ENCODE measurements at places on chromosomes 3 and 15.

GRCh38 chr3:153967260-153967659 lies 153.9 kb upstream of the ARHGEF26 start:
- no peak for DNase-seq

DNA sequence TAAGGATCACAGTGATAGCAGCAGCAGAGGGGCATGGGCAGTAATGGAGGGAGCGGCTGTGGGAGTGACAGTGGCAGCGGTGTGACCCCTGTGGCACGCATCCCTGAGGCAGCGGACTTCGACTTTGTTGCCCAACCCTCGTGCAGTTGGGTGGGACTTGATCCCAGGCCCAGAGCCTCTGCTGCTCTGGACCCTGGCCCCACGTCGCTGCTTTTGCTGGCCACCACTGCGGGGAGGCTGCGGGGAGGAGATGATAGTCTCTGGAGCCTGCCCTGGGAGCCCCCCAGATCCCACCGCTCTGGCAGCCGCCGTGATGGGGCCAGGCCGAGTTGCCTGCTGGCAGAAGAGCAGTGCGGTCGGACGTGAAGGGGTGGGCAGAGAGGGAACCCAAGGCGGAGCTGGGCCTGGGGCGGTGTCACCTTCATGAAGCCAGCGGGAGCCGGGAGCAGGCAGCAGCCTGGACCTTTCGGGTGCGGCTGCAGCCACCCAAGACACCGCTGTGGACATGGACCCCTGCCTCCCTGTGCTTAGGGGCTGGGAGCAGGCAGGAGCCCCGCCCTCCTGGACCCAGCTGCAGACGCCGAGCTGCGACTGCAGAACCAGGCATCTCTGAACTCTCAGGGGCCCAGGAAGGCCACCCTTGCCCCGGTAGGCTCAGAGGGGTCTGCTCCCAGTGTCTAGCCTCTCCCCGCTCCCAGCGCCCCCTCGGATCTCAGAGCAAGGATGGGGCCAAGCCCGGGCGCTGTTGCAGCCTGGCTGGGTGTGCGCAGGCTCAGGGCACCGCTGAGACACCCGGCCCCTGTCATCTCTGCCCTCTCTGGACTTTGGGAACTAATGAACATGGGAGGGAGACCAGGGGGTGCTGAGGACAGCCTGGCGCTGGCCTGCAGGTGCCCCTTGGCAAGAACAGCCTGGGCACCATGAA lies 38.3 kb downstream of the COMMD2 start:
- no peak for DNase-seq

DNA sequence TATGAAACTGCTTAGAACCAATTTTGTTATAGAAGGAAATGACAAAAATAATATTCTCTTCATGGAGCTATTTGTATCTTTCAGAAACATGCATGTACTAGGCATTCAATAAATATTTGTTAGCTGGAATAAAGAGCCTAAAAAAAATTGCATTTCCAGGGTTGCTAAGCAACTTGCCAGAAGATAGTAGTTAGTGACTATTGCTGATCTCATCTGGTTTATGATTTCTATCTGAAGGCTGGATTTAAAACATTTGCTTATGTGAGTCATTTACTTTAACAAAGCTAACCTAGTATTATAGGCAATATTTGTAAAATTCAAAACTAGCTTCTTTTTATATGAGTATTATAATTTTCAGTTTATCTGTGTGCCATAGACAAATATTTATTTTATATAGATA lies 78.3 kb downstream of the NAALADL2 start:
- DNase-seq, result no peak

GRCh38 chr15:99209326-99209725 lies 40.1 kb downstream of the TTC23 start:
- DNase-seq, result no peak

GRCh38 chr3:69205385-69205784 lies 83.0 kb upstream of the LMOD3 start:
- no peak for DNase-seq

DNA sequence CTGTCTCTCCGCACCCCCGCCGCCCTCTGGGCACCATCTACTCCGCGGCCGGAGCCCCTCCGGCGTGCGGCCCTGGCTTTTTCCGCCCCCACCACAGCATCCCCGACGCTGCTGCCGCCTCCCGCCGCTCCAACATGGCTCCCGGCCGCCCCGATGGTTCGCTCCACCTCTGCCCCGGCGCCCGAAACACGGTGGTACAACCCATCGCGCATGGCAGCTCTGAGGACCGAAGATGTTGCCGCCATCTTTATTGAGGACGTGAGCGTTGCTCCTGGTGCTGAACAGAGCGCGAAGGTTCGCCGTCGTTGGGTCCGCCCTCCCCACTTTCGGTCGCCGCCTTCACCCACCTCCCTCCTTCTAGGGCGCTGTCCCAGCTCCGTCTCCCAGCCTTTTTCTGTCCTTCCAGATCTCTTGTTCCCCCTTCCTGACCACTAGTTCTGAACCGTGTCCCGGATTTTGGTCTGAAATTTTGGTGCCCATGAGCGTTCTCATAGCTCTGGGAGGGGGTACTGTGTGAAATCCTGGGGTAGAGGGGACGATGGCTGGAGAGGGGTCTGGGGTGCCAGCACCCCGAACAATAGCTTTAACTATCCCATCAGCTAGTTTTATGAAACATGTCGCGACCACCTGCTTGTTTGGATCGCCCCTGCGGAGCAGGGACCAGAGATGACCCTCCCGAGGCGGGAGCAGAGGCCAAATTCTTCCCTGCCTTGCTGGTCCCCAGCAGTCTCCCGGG lies at the start of gene CELSR3:
Gene CELSR3, minus strand, starts transcription at position 134 of the 736 bp plus-strand sequence. CDS start 252 bp downstream, outside the sequence.
- DNase-seq, result peak; percentile 61

DNA sequence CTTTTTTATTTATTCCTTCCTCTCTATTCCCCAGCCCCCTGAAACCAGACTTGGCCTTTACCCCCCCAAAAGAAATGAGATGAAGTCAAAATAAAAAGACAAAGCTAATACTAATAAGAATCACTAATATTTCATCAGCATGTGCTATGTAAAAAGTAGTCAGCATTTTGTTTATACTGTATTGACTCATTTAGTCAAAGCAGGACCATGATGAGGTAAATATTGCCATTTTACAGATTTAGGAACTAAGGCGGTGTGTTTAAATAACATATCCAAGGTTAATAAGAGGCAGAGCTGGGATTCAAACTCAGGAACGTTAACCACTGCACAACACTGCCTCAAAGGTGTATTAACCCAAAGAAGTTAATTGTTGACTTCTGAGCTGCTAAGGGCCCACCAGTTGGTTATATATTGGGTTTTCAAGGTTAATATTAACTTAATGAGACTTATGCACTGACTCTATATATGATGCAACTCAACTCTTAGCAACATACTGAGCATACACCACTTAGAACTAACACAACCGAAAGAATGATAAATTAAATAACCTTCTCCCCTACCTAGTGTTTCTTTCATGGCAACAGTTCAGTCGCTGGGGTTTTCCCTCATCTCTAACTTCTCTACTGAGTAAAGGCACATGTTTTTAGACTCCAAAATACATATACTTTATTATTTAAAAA lies 34.7 kb downstream of the FOXP1 start:
- no peak for DNase-seq

- no peak for DNase-seq
These were observed 10.2 kb downstream of the MUC4 start for GRCh38 chr3:195801251-195802183.

DNA sequence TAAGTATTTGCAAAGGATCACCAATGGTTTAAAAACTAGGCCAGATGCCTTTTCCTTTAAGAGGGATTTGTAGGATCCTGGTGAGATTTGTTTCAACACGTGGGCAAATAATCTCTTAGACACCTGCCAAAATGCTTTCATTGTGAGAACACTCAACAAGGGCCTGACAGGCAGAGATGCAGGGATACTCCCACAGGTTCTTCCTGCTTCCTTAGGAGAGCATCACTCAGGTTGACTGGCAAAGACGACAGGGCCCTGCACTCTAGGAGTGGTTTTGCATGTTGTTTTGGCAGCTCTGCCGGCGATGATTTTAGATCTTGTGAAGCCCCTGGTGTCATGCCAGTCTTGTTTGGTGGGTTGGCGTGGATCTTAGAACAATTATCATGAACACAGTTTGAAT lies 184.5 kb downstream of the NR1D2 start:
- no peak for DNase-seq

DNA sequence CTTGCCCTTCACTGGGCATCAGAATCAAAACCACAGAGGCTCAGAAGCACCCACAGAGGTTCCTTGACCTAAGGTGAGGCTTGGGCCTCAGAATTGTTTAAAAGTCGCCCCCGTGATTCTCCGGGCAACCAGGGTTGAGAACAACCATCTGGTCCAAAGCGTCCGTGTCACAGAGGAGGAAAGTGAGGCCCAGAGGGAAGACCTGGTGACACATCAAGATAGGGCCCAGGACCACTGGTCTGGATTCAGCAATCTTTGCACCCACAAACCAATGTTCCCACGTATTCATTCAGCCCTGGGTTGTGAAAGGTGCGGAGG lies 272.6 kb downstream of the UACA start:
- no peak for DNase-seq

- DNase-seq, result no peak
These were observed 376.7 kb upstream of the PDZRN3 start for GRCh38 chr3:74001436-74001835.

- no peak for DNase-seq
These were observed 15.2 kb downstream of the PRICKLE2 start for GRCh38 chr3:64209866-64210621.

GRCh38 chr15:83973816-83974215 lies 261.8 kb upstream of the GOLGA6L4 start:
- DNase-seq, result no peak

DNA sequence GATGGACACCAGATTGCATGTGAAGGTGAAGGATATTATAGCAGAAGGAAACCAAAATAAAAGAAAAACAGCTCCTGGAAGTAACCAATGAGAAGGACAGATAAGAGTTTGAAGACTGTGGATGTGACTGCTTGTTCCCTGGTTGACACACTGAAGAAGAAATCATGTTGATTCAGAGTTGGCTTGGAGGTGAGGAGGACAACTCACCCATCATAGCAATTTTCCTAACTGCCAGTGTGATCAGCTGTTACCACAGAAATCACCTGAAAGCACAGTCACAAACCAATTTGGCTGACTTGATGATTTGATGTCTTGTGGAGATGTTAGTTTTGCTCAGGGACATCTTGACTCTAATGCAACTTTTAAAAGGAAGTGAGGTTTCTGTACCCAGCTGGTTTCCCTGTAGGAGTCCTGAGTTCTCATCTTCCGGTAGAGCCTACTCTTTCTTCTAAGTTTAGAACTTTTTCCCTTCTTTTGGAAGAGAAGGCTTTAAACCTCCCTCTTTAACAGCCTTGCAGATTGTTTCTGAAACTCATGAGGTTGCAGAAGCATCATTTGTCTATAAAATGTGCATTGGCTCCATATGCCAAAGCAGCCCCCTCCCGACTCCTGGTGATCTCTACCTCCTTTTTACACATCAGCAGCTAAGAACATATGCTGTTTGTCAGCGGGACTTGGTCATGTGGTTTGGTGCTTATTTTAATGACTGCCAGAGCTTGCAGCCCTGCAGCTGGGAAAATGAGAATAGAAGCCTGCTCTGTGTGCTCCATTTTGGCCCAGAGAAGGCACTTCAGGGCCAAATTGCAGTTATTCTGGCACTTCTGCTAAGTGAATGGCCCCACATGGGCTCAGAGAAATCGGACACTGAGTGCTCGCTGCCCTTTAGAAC lies 10.3 kb downstream of the ATG7 start:
- no peak for DNase-seq

GRCh38 chr3:140585828-140586227 lies 92.0 kb upstream of the TRIM42 start:
- DNase-seq, result no peak

DNA sequence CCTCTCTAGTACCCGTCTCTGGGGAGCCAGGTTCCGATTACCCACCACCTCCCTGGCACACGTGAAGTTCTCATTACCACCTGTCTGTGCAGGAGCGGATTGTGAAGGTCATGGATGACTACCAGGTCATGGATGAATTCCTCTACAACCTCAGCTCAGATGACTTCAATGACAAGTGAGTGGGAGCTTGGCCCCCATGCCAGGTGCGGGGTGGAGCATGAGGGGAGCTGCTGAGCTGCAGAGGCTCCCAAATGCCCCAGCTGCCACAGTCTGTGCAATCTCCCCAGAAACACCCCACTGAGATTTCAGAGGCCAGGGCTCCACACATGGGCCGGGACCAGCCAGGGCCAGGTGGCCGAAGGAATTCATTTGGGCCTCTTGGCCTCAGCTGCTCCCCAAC lies 34.3 kb downstream of the DNAH1 start:
- DNase-seq, result no peak

DNA sequence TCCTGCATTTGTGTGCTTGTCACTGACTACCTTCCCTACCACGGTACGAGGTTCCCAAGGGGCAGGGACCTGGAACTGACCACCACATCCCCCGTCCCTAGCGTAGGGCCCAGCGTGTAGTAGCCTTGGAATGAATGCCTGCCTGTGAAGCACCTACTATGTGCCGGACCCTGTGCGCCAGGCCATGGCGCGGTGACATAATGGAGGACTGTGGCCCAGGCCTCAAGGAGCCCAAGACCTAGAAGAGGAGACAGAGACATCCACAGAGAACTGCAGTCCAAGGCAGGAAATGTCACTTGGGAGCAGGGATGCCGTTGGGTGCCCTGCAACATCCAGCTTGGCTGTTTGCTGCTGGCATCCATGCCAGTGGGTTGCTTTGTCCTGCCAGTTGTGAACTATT lies 71.9 kb upstream of the SLC6A6 start:
- DNase-seq, result no peak

DNA sequence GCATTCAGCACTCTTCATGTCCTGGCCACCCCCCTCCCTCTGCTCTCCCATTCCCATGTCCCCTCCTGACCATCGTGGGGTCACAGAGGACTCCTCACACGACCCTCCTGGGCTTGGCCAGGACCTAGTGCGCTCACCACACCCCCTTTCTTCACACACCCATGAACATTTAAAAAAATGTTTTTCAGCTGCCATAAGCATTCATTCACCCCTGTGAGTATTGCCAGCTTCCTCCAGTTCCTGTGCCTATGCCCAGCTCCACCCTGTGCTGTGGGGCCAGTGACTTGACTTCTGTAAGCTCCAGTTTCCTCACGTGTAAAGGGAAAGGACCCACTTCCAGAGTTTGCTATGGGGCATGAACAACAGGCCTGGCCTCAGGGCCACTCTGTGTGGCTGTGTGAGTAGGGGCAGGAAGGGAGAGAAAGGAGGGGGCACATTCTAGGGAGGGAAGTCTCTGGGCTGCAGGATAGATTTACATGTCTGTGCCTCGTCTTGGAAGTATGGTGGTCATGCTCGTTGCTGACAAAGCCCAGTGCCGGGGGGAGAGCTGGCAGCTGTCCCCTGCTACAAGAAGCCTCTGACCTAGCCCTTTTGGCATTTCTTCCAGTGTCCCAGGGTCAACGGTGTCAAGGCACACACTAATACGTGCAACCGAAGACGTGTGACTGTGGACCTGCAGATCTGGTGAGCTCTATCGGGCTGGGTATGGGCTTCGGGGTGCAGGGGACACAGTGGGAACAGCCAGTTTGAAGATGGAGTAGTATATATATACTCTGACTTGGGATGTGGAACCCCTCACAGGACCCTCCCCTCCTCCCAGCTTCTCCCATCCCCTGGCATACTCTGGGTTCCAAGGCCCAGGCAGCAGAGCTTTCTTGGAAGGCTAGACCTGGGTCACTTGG lies 22.8 kb downstream of the ESYT3 start:
- no peak for DNase-seq

GRCh38 chr3:58429657-58430056 lies 4.0 kb downstream of the PDHB start:
- DNase-seq, result no peak
